ENCODE measurements at places on chromosomes 13 and 19.

DNA sequence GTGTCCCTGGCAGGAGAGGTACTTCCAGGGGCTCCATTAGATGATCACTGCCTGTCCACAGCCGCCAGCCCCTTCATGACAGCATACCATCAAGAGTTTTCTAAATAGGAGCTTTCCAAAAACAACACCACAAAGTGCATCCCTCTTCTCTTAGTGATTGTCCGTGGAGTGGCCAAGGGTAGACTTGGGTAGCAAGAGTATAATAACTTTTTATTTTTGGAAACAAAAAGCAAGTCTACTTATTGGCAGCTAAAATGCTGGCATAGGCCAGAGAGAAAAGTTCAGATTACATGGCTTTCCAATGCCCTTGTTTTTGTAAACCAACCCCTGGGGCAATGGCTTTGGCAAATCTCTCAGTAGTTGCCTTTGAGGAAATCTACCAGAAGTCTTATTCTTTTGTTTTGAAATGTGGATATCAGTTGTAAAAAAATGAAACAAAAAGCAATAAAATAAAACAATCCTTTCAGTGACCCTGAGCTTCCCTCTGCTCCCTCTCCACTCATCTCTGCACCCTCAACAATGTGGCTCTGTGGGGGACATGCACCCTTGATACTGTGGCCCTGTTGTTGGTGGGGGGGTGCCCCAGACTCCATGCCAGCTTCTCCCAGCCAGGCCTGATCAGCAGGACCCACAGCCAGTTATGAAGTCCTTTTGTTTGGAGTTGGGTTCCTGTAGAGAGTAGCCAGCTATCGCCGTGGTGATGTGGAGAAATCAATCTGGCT lies 294.1 kb downstream of the DLEU7 start:
- DNase-seq = no peak

- DNase-seq = no peak
Observed at GRCh38 chr13:62250501-62251201, 835.0 kb upstream of the PCDH20 start.

DNA sequence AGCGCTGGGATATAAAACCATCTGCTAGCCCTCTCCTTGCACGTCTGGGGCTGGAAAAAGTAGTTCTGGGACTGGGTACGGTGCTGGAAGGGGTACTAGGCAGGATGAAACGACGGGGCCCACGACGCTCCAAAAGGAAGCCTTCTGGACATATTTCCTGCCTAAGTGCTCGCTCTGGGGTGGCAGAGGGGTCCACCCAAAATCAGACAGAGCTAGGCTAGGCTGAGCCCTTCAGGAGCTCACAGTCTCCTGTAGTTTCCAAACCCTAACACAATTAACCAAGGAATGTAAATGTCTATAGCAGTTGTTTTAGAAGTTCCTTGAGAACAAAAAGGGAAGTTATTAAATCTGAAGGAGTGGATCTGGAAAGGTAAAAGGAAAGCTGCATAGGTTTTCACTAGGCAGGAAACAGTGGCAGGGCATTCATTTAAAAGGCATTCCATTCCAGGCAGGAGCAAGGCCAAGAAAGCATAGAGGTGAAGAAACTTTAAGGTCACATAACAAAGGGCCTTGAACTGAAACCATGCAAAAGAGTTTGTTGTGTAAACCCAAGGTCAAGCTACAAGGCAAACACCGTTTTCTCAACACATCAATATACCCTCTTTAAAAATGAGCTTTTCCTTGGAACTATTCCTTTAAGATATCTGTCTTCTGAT lies 634 bp upstream of the DIAPH3 start:
- no peak for DNase-seq

- DNase-seq = no peak
Observed at GRCh38 chr19:49985871-49986270, 24.9 kb upstream of the SIGLEC11 start.

GRCh38 chr13:98285852-98286594 lies 109.0 kb upstream of the RNF113B start:
- no peak for DNase-seq

DNA sequence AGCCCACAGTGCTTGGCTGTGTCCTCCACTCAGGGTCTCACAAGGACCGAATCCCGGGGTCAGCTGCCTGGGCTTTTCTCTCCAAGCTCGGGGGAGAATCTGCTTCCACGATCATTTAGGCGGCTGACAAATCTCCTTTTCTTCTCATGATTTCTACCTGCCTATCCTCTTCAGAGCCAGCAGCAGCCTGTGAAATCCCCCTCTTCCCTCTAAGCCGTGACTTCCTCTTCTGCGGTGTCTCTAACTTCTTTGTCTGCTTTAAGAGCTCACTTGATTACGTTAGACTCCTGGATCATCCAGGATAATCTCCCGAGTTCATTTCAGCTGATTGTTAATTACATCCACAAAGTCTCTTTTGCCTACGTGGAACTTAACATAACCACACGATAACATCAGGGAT lies 22.5 kb upstream of the ZNF845 start:
- DNase-seq = no peak

GRCh38 chr13:91408971-91409370 lies 10.6 kb downstream of the GPC5 start:
- no peak for DNase-seq

DNA sequence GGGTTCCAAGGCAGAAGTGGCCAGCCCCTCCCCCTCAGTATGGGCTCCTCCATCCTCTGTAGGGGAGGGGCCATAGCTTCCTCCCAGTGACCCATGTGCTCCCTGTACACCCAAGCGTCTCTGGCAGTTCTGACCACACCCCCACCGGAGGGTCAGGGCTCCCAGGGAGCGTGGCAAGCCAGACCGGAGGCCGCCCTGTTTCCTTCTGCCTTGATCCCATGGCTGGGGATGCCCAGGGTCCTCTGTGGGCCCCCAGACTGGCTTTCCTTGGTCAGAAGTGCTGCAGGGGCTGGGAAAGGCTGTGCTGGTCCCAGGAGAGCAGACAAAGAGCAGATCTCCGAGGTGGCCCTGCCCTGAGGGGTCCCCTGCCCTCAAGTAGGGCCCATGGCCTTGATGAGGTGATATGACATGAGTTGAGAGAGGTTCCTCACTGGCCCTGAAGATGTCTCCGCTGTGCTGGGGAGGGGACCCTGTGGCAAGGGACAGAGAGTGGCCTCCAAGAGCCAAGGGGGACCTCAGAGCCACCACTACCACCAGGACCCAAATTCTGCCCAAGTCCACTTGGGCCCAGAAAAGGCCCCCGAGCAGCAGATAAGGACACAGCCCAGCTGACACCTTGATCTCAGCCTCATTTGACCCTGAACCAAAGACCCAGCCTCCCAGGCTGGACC lies 7.8 kb upstream of the F2RL3 start:
- no peak for DNase-seq

GRCh38 chr13:40514802-40515201 lies 151.6 kb downstream of the FOXO1 start:
- no peak for DNase-seq

DNA sequence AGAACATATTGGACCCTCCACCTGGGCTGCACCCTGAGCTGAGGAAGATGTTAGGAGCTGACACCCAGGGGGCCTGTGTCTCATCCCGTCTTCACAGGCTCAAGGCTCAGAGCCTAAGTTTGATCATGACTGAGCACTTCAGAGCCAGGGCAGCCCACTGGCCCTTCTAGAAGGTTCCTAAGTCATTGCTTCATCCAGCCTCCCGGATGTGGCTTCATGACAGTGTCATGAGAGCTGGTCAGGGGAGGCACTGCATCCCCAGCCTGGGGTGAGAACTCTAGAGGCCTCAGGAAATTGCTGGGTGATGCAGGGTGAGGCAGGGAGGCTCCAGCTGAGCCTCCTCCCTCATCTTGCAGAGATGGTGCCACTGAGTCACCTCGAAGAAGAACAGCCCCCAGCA lies 24.9 kb upstream of the PIK3R2 start:
- no peak for DNase-seq

- no peak for DNase-seq
Observed at GRCh38 chr19:35123573-35123972, 8.0 kb downstream of the FXYD3 start.

DNA sequence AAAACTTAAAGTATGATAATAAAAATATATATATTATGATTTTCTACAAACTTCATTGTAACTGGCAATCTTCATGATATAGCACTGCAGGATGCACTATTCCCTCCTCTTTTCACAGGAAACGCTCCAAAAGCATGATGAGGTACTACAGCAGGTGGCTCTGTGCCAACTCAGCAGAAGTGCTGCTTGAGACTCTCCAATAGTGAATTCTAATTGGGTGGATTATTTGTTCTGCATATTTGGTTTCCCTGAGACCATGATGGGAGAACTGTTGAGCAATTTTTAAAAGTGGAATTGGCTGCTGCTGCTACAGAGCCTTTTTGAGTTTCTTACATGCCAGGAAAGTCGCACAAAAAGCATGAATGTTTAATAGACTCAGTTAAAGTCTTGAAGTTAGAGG lies 1782.4 kb upstream of the PCDH20 start:
- DNase-seq = no peak

- DNase-seq = no peak
Observed at GRCh38 chr13:97878431-97879375, 74.8 kb upstream of the IPO5 start.

DNA sequence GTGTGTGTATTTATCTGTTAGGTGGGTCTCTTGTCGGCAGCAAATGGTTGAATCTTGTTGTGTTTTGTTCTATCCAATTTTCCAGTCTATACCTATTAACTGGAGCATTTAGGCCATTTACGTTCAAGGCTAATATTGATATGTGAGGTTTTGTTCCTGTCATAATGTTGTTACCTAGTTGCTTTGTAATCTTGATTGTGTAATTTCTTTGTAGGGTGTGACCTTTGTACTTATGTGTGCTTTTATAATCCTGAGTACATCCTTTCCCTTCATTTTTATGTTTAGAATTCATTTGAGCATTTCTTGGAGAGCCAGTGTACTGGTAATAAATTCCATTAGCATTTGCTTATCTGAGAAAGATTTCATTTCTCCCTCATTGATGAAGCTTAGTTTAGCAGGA lies 83.0 kb upstream of the MIR17HG start:
- no peak for DNase-seq

GRCh38 chr19:56839652-56840450 lies 675 bp downstream of the PEG3 start:
- DNase-seq = no peak

DNA sequence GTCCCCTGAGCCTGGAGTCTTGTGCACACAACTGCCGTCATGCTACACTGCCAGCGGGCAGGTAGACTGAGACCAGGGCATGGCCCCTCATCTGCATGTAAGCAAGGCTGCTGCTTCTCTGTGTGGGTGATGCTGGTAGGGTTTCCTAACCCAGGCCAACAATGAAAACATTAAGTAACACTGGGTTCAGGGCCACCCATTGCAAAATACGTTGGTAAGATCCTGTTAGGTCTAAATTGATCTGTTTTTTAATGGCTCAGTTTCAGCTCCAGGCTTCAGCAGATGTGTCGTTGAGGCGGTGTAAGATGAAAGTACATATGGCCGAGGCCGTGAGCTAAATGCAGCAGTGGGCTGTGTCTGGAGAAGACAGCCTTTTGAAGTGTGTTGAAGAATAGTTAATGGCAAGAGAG lies 383.4 kb downstream of the IRS2 start:
- no peak for DNase-seq

- DNase-seq = no peak
Observed at GRCh38 chr13:30097701-30098100, 209.7 kb downstream of the KATNAL1 start.

- DNase-seq = no peak
Observed at GRCh38 chr13:27158335-27158734, 13.3 kb downstream of the USP12 start.

DNA sequence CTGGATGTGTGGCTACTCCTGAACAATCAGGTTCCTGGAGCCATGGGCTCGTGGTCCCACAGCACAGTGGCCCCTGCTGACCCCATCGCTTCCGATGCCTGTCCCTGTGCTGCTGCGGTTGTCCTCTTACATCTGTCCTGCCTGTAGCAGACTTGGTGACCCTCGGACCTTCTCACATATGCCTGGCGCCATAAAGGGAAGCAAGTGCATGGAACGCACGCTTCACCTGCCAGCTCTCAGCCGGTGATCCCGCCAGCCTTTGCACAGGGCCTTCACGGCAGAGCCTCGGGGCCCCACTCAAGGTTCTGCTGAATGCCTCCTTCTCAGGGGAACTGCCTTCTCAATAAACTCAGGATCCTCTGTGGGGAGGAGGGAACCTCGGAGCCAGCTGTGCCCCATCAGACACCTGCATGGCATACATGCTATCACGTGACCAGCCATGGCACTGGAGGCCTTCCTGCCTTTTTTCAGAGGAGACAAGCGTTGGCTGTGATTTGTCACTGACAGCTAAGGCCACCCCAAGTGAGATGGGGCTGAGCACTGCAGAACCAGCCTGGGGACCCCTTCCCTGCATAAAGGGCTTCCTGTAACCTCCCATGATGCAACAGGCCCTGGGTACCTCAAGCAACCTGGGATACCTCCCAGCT lies 24.3 kb downstream of the PEPD start:
- DNase-seq = no peak

Measured in activated gamma-delta T cell treated with anti-CD3 and anti-CD28 coated beads, Interleukin-2, amount 50 U/mL, for 16 hours (primary cell).